ENCODE measurements at places on chromosomes 11 and 22.

DNA sequence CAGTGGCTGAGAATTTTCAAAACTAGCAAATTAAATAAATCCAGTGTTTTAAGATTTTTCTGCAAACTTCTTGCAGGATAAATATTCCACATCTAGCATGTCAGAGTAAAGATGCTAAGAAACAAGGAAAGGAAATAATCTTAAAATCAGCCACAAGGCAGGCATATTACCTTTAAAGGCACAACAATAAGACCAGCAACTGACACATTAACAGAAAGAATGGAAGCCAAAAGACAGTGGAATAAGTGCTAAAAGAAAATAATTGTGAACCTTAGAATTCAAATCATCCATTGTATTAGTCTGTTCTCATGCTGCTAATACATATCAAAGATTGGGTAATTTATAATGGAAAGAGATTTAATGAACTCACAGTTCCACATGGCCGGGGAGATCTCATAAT is 132.4 kb downstream of the FAR1 start:
- no peak overlapping the region for H3K27ac ChIP-seq
- H3K4me3 ChIP-seq: no peak overlapping the region

DNA sequence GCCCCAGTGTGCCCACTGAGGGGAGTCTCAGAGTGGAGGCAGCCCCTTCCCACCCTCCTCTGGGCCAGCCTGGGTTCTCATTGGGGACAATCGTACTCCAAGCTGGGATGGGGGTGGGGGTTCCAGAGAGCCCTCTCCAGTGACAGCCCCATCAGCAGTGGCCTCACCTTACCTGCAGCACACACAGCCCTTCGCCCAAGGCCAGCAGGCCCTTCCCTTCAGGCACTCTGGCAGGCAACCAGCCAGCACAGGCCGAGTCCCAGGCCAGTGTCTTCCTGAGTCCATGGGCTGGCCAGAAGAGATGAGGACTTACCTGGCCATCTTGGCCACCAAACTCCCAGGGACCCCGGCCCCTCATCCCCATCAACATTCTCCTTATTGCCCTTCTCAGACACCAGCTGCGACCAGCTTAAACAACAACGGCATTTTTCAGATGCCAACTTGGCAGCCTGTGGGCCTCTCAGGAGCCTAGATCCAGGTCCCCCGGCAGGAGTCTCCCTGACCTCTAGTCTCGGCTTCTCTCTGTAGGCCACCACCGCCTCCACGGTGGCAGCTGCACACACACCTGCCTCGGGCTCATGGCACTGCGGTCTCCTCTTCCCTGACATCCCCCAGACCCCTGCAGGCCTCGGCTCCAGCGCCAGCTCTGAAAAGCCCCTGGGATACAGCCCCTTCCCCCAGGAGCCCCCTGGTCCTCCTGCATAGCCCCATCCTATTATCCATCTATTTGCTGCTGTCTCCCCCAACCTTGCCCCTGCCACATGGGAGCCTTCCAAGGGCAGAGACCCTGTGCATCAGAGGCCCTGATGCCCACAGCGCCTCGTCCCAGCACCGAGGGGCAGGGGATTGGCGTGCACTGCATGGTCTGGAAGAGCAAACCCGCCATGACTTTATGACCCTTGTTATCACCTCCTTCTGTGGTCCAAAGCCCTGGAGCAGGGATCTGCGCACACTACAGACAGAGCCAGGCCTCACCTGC is 111.2 kb upstream of the FGF3 start:
- no peak for DNase-seq

- peak overlapping the region; percentile 92 for H3K4me3 ChIP-seq
- no peak overlapping the region for H3K27ac ChIP-seq
- H3K4me1 ChIP-seq: no peaks in the 10 kb centered on the region
- peaks cover 53% of the 10 kb centered on the region for H3K27me3 ChIP-seq
Measured at GRCh38 chr11:62544581-62545436, 1.8 kb downstream of the AHNAK start.

DNA sequence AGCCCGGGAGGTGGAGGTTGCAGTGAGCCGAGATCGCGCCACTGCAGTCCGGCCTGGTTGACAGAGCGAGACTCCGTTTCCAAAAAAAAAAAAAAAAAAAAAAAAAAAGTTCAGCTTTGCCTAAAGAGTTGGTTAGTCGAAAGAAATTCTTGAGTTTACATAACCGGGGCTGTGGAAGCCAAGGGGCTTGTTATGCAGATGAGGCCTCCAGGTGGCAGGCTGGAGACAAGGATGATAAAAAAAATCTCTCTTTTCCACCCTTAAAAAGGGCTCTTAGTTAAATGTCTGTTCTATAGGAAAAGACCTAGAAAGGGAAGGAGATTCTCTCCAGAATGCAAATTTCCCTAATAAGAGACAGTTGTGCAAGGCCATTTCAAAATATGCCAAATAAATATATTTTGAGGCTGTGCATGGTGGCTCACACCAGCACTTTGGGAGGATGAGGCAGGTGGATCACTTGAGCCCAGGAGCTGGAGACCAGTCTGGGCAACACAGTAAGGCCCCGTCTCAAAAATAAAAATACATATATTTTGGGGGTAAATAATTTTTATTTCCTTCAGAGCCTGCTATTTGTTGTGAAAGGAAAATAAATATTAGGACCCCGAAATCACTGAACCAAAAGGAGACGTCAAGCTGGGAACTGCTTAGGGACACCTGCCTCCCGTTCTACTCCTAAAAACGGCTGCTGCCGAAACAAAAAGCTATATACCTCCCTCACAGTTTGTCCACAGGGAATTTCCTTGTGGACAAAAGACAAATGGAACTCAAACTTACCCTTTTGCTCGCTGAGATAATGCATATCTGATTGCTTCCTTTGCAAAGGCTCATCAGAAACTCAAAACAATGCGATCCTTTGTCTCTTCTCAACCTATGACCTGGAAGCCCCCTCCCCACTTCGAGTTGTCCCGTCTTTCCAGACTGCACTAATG is 2.4 kb upstream of the IFITM2 start:
- H3K36me3 ChIP-seq: peaks cover 10% of the 10 kb centered on the region
- no peaks in the 10 kb centered on the region for H3K27me3 ChIP-seq
- H3K27ac ChIP-seq: peak overlapping the region; percentile 86

GRCh38 chr11:84069048-84069447 is 782.9 kb upstream of the CCDC90B start:
- H3K36me3 ChIP-seq: no peaks in the 10 kb centered on the region
- H3K4me3 ChIP-seq: no peak overlapping the region
- no peak for DNase-seq
- no peaks in the 10 kb centered on the region for H3K27me3 ChIP-seq
- no peaks in the 10 kb centered on the region for H3K4me1 ChIP-seq
- H3K27ac ChIP-seq: no peak overlapping the region

DNA sequence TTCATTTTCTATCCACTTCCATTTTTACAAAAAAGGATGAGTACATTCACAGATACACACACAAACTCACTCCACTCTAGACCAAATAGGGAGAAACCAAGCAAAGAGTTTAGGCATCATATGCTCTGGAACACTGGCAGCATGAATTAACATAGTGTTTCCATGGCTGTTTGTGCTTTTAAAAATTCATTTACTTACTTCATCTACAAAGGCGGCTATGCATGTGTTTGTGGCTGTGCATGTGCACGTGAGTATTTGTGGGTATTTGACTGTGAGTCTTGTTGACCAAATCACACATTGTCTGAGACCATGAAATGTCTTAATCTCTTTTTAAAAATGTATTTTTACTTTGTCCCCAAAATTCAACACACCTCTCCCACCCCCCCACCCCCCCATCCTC is 203.0 kb upstream of the SESN3 start:
- DNase-seq: no peak
- H3K4me3 ChIP-seq: no peak overlapping the region
- H3K27ac ChIP-seq: no peak overlapping the region
- H3K36me3 ChIP-seq: no peaks in the 10 kb centered on the region
- H3K4me1 ChIP-seq: 0 out of 2 replicates have a peak, but pooled peaks cover 3% of the 10 kb centered on the region
- no peaks in the 10 kb centered on the region for H3K27me3 ChIP-seq

GRCh38 chr11:35750981-35751663 is 88.5 kb downstream of the TRIM44 start:
- no peak overlapping the region for H3K4me3 ChIP-seq
- no peak overlapping the region for H3K27ac ChIP-seq
- DNase-seq: no peak
- peaks cover 3% of the 10 kb centered on the region for H3K4me1 ChIP-seq

- H3K27ac ChIP-seq: no peak overlapping the region
- no peak overlapping the region for H3K4me3 ChIP-seq
- no peaks in the 10 kb centered on the region for H3K36me3 ChIP-seq
- no peak for DNase-seq
- no peaks in the 10 kb centered on the region for H3K27me3 ChIP-seq
Measured at GRCh38 chr11:1776331-1776851, 12.7 kb upstream of the CTSD start.

GRCh38 chr11:134049303-134049702 is 19.6 kb upstream of the JAM3 start:
- peak overlapping the region; percentile 34 for H3K4me3 ChIP-seq
- H3K27ac ChIP-seq: no peak overlapping the region
- H3K4me1 ChIP-seq: peaks cover 3% of the 10 kb centered on the region
- H3K27me3 ChIP-seq: no peaks in the 10 kb centered on the region
- no peaks in the 10 kb centered on the region for H3K36me3 ChIP-seq
- no peak for DNase-seq

DNA sequence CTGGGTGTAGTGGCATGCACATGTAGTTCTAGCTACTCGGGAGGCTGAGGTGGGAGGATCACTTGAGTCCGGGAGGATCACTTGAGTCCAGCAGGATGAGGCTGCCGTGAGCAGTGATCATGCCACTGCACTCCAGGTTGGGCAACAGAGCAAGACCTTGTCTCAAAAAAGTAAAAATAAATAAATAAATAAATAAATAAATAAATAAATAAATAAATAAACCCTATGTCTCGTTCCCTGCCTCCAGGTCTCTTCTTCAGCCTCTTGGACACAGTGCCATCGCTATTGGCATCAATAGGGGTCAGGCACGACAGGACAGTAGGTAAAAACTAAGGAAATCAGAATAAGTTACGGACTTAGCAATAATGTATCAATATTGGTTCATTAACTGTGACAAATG is 23.4 kb upstream of the SYT12 start:
- H3K36me3 ChIP-seq: no peaks in the 10 kb centered on the region
- H3K27ac ChIP-seq: no peak overlapping the region
- no peak for DNase-seq
- no peak overlapping the region for H3K4me3 ChIP-seq
- no peaks in the 10 kb centered on the region for H3K4me1 ChIP-seq
- H3K27me3 ChIP-seq: no peaks in the 10 kb centered on the region

GRCh38 chr11:119891055-119891768 is 162.2 kb upstream of the NECTIN1 start:
- no peak overlapping the region for H3K27ac ChIP-seq
- no peaks in the 10 kb centered on the region for H3K4me1 ChIP-seq
- no peaks in the 10 kb centered on the region for H3K27me3 ChIP-seq
- H3K36me3 ChIP-seq: no peaks in the 10 kb centered on the region

DNA sequence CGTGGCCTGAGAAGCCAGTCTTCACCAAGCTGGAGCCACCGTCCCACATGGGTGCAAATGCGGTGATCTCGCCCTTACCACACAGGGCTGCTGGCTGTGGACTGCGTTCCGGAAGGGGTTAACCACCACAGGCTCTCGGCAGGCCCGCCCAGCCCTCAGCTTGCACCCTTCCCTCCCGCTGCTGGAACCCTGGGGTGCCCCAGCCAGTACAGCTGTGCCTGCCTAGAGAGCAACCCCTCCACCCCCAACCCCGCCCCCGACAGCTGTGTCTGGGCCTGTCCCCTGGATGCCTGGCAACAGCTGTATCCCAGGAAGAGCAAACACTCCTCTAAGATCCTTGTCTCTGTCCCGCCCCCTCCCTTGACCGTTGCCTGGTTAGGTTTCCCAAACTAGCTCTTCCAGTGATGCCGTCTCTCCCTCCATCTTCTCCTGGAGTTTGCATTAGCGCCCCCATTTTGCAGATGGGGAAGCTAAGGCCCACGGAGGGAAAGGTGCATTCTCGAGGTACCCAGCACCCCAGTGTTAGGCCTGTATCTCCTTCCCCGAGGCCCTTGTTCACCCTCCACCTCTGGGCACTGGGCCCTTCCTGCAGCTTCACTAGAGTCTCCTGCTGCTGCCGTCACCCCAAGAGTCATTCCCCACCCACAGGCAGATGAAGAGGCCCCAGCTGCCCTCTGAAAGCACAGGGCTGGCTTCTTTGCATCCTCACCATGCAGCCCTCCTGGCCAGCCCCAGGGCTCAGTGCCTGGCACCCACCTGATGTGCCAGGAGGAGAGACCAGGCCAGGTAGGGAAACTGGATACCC is 12.6 kb upstream of the COX8A start:
- H3K4me3 ChIP-seq: no peak overlapping the region
- DNase-seq: peak; percentile 48
- H3K36me3 ChIP-seq: no peaks in the 10 kb centered on the region
- H3K27ac ChIP-seq: no peak overlapping the region

DNA sequence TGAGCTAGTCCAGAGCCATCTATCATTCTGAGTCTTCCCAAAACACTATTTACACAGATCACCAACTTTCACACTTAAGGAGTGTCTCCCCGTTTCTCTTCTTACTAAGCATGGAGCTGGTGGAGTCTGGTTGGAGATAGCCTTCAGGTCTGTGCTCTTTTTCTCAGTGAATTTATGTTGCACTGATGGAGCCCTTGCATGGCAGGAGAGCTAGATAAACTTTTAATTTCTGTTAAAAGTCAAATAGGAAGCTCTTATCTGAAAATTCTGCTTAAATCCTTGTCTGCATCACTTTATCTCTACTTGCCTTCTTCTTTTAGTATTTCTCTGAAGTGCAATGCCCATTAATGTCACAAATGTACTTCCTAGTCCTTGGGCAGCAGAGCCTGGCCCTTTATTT is 63.4 kb downstream of the ST3GAL4 start:
- H3K27ac ChIP-seq: no peak overlapping the region
- no peak overlapping the region for H3K4me3 ChIP-seq
- no peaks in the 10 kb centered on the region for H3K27me3 ChIP-seq
- no peaks in the 10 kb centered on the region for H3K36me3 ChIP-seq
- H3K4me1 ChIP-seq: no peaks in the 10 kb centered on the region

DNA sequence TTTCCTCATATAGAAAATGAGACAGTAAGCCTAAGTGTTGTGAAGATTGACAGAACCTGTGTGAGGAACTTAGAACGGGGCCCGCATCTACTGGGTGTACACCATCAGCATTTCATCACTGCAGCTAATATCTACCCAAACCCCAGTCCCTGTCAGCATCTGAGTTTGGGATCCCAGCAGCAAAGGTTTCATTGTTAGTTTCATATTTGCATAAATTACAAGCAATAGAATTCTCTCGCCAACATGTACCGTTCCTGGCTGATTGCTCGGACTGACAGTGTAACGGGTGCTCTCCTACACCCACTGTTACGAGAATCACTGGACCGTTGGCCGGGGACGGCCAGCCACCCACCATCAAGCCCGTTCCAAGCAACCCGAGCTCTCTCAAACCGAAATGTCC is 10.4 kb upstream of the TMPRSS6 start:
- peaks cover 5% of the 10 kb centered on the region for H3K4me1 ChIP-seq
- DNase-seq: no peak
- H3K27ac ChIP-seq: no peak overlapping the region

GRCh38 chr22:41240377-41241132 is at the start of gene CHADL:
TSS of gene CHADL (minus strand) at chr22:41240931. CDS start at chr22:41240881, 50 bp downstream.
- DNase-seq: peak; percentile 62
- H3K27ac ChIP-seq: no peak within 1 kb of the TSS
- peak within 1 kb of the TSS; percentile 50 for H3K4me3 ChIP-seq
- H3K36me3 ChIP-seq: peaks cover 7% of the 10 kb centered on the region
- H3K4me1 ChIP-seq: no peaks in the 10 kb centered on the region
